ENCODE measurements at places on chromosomes 6 and 20. TPM values are rescaled to one million over a fixed set of nuclear protein-coding genes. Genes with fewer than 3 reads are reported as not detected.

PTCRA gene
- not detected for total RNA-seq

ITPR3 gene
- 16.0 TPM for total RNA-seq

C6orf58 gene
- total RNA-seq, result 0.82 TPM

RPS21 gene
- total RNA-seq, result 1,312 TPM

SMIM26 gene
- total RNA-seq, result 68.3 TPM

ETV7 gene
- total RNA-seq, result not detected

PDYN gene
- 0.63 TPM for total RNA-seq

ATXN1 gene
- 3.9 TPM for total RNA-seq

CARMIL1 gene
- 5.0 TPM for total RNA-seq

DTD1 gene
- total RNA-seq, result 73.4 TPM

SLC4A11 gene
- 0.55 TPM for total RNA-seq

NRSN1 gene
- total RNA-seq, result 0.54 TPM

MDFI gene
- 64.2 TPM for total RNA-seq

SLC22A16 gene
- total RNA-seq, result not detected

DNA sequence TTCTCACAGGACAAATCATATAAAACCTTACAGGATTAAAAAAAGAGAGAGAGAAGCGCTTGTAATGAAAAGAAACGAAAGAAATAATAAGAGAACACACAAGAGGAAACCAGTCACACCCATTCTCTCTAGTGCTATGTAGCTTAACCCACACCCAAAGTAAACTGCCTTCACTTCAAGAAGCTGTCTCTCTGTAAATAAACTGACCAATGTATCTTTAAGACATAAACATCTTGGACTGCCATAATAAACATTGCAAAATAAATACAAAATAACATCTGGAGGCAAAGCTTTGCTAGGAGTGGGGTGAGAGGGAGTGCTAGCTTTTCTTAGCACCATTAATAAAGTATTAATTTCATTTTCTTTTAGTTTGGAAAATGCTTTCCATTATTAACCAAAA is 61.6 kb upstream of the RNF146 start:
- no peak for DNase-seq
- H3K4me3 ChIP-seq, result no peak overlapping the region
- no peaks in the 10 kb centered on the region for H3K27me3 ChIP-seq
- H3K36me3 ChIP-seq, result no peaks in the 10 kb centered on the region

DNA sequence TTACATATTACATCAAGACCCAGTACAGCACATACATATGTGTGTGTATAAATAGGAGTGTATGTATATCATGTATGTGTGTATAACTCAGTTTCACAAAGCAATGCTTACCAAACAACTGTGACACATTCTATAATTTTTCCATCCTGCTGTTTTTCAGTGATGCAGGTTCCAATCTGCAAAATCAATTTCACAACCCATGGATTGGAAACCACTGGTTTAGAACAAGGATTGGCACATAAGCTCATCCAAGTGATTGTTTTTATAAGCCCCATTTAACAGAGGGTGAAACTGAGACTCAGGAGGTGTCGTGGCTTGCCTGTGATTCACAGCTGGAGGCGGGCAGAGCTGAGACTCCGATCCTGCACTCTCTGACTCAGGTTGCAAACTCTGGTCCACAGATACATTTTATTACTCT is 158.2 kb downstream of the ZMYND8 start:
- H3K4me3 ChIP-seq, result no peak overlapping the region
- H3K27me3 ChIP-seq, result no peaks in the 10 kb centered on the region
- DNase-seq, result no peak
- peaks cover 7% of the 10 kb centered on the region for H3K4me1 ChIP-seq
- H3K27ac ChIP-seq, result no peak overlapping the region

DNA sequence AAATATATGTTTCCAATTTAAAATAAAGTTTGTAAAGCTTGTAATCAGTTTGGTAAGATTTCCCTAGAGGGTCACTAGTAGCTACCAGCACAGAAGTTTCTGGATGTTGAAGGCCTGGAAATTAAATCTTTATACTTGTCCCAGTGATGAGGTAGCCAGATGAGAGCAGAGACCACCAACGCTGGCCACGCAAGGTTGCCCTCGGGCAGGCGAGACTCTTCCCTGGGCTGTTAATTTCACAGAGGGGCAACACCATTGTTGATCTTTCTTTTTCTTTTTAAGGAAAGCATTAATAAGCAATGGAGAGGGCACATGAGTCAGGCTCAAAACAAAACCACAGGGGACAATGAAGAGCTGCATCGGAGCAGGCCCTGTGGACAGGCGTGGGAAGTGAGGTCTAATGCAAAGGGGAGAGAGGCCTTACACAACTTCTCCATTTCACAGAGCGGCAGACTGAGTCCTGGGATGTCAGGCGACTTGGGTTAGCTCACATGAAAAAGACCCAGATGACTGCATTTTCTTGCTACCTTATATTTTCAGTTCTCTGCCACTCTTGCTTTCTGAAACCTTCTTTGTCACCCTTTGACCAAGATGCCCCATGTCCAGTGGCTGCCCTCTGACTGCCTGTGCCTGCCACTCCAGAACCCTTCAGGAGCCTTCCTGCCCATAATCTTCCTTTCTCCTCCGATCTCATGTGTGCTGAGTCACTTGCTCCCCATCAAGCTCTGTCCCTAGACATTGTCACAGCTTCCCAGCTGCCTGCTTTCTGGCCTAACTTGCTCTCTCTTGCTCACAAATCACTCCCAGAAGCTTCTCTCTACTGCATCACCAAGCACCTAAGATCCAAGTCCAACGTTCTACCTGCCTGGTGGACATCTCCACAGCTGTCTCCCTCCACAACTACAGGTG is 107.7 kb upstream of the CDYL start:
- H3K4me3 ChIP-seq, result no peak overlapping the region
- H3K27ac ChIP-seq, result peak overlapping the region; percentile 51
- no peaks in the 10 kb centered on the region for H3K36me3 ChIP-seq
- H3K4me1 ChIP-seq, result peaks cover 23% of the 10 kb centered on the region

GRCh38 chr6:78483553-78484197 is 383.7 kb upstream of the IRAK1BP1 start:
- no peak for DNase-seq
- no peak overlapping the region for H3K4me3 ChIP-seq
- no peaks in the 10 kb centered on the region for H3K36me3 ChIP-seq
- H3K27ac ChIP-seq, result no peak overlapping the region

GRCh38 chr20:15406072-15406471 is 1068.7 kb upstream of the FLRT3 start:
- no peaks in the 10 kb centered on the region for H3K36me3 ChIP-seq
- H3K4me1 ChIP-seq, result peaks cover 5% of the 10 kb centered on the region
- no peaks in the 10 kb centered on the region for H3K27me3 ChIP-seq
- DNase-seq, result no peak

GRCh38 chr6:29747688-29748250 is 24.5 kb downstream of the HLA-F start:
- H3K36me3 ChIP-seq, result no peaks in the 10 kb centered on the region
- no peak for DNase-seq
- H3K27me3 ChIP-seq, result peaks cover 76% of the 10 kb centered on the region
- H3K4me3 ChIP-seq, result peak overlapping the region; percentile 88

- no peaks in the 10 kb centered on the region for H3K4me1 ChIP-seq
- no peak overlapping the region for H3K27ac ChIP-seq
- H3K27me3 ChIP-seq, result no peaks in the 10 kb centered on the region
- no peaks in the 10 kb centered on the region for H3K36me3 ChIP-seq
Measured at GRCh38 chr6:84263557-84263956, 36.1 kb upstream of the CEP162 start.

- H3K27ac ChIP-seq, result no peak overlapping the region
- H3K27me3 ChIP-seq, result no peaks in the 10 kb centered on the region
Measured at GRCh38 chr6:162963861-162964260, 236.1 kb downstream of the PACRG start.

DNA sequence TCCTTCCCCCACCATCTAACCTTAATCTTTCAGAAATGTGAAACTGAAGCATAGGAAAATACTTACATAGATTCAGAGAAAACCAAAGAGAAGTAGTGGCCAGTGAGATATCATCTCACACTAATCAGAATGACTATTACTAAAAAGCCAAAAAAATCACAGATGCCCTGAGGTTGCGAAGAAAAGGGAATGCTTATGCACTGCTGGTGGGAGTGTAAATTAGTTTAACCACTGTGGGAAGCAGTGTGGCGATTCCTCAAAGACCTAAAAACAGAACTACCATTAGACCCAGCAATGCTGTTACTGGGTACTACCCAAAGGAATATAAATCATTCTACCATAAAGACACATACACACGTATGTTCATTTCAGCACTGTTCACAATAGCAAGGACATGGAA is 9.2 kb upstream of the PREX1 start:
- DNase-seq, result no peak
- H3K4me1 ChIP-seq, result peaks cover 22% of the 10 kb centered on the region
- no peaks in the 10 kb centered on the region for H3K36me3 ChIP-seq
- no peak overlapping the region for H3K4me3 ChIP-seq

DNA sequence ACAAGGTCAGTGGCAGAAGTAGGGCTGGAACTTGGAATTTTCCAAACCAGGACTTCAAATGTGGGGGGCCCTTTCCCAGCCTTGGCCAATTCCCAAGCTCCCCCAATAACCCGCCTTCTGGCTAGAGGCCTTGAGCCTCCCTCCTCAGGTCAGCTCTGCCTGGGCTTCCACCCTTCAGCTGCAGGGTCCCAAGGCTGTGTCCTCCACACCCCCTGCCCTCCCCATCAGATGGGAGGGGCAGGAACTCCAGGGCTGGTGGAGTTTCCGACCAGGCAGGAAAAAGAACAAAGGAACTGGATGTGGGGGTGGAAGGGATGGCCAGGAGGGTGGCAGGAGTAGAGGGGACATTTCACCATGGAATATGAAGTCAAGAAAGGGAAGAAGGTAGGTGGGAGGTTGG is at the start of gene CCM2L:
TSS of gene CCM2L (plus strand) at position 338 of the 400 bp plus-strand sequence. CDS start at position 355, 17 bp downstream.
- DNase-seq, result no peak
- H3K4me1 ChIP-seq, result peaks cover 10% of the 10 kb centered on the region
- peaks cover 32% of the 10 kb centered on the region for H3K27me3 ChIP-seq
- H3K27ac ChIP-seq, result no peak within 1 kb of the TSS
- no peak within 1 kb of the TSS for H3K4me3 ChIP-seq

- H3K4me3 ChIP-seq, result no peak overlapping the region
- DNase-seq, result no peak
- H3K36me3 ChIP-seq, result peaks cover 6% of the 10 kb centered on the region
- H3K27me3 ChIP-seq, result no peaks in the 10 kb centered on the region
- no peak overlapping the region for H3K27ac ChIP-seq
Measured at GRCh38 chr6:144728804-144729203, 443.7 kb downstream of the UTRN start.

DNA sequence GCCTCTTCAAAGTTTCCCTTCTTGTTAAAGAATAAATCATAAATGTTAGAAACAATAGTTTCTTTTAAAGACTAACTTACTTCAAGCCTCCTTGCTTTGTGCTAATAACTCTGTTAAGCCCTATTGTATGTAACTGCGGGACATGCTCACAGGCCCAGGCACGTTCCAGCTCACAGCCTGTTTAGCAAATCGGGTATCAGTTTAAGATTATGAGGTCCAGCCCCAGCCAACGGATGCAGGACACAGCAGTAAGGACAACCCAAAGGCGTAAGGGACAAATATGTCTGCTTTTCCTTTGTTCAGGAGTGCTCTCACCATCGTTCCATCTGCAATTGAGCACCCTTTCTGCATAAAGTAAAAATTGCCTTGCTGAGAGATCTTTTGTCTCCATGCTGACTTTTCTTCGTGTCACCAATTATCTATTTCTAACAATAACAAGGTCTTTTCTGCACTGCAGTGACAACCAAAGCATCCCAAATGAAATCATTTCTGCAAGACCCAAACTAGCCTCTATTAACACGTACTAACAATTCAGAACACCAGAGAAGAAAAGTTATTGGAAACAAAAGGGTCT is 1.4 kb downstream of the C6orf52 start:
- peak overlapping the region; percentile 98 for H3K4me3 ChIP-seq
- peaks cover 29% of the 10 kb centered on the region for H3K4me1 ChIP-seq
- peaks cover 3% of the 10 kb centered on the region for H3K36me3 ChIP-seq
- H3K27me3 ChIP-seq, result peaks cover 3% of the 10 kb centered on the region

GRCh38 chr20:63180569-63181185 is 35.3 kb downstream of the YTHDF1 start:
- peaks cover 28% of the 10 kb centered on the region for H3K4me1 ChIP-seq
- H3K4me3 ChIP-seq, result peak overlapping the region; percentile 84
- H3K27ac ChIP-seq, result no peak overlapping the region
- H3K27me3 ChIP-seq, result peaks cover 29% of the 10 kb centered on the region
- no peaks in the 10 kb centered on the region for H3K36me3 ChIP-seq

GRCh38 chr6:134854366-134854765 is 95.5 kb downstream of the ALDH8A1 start:
- no peaks in the 10 kb centered on the region for H3K36me3 ChIP-seq
- H3K27ac ChIP-seq, result no peak overlapping the region
- DNase-seq, result no peak
- no peaks in the 10 kb centered on the region for H3K27me3 ChIP-seq
- H3K4me3 ChIP-seq, result no peak overlapping the region

- no peak overlapping the region for H3K27ac ChIP-seq
- H3K4me3 ChIP-seq, result no peak overlapping the region
- H3K4me1 ChIP-seq, result peaks cover 15% of the 10 kb centered on the region
- no peak for DNase-seq
- H3K36me3 ChIP-seq, result no peaks in the 10 kb centered on the region
Measured at GRCh38 chr20:5155404-5155803, 28.6 kb downstream of the CDS2 start.

- peaks cover 3% of the 10 kb centered on the region for H3K36me3 ChIP-seq
- H3K4me3 ChIP-seq, result no peak overlapping the region
- DNase-seq, result no peak
- peak overlapping the region; percentile 19 for H3K27ac ChIP-seq
- H3K4me1 ChIP-seq, result no peaks in the 10 kb centered on the region
- H3K27me3 ChIP-seq, result no peaks in the 10 kb centered on the region
Measured at GRCh38 chr6:100731411-100731810, 149.7 kb downstream of the ASCC3 start.

GRCh38 chr20:35434085-35435005 is 3.7 kb downstream of the GDF5 start:
- no peaks in the 10 kb centered on the region for H3K27me3 ChIP-seq
- no peak overlapping the region for H3K27ac ChIP-seq
- H3K4me3 ChIP-seq, result no peak overlapping the region
- H3K4me1 ChIP-seq, result peaks cover 5% of the 10 kb centered on the region
- no peaks in the 10 kb centered on the region for H3K36me3 ChIP-seq

- no peaks in the 10 kb centered on the region for H3K27me3 ChIP-seq
- H3K36me3 ChIP-seq, result no peaks in the 10 kb centered on the region
- H3K27ac ChIP-seq, result no peak overlapping the region
- no peak for DNase-seq
- H3K4me3 ChIP-seq, result no peak overlapping the region
Measured at GRCh38 chr6:50589751-50590470, 123.4 kb upstream of the TFAP2D start.

GRCh38 chr6:93416571-93417420 is 2.6 kb downstream of the EPHA7 start:
- H3K27me3 ChIP-seq, result no peaks in the 10 kb centered on the region
- peak; percentile 48 for DNase-seq
- H3K27ac ChIP-seq, result peak overlapping the region; percentile 95

GRCh38 chr6:168950858-168951214 is 302.8 kb downstream of the THBS2 start:
- H3K36me3 ChIP-seq, result no peaks in the 10 kb centered on the region
- H3K27me3 ChIP-seq, result peaks cover 5% of the 10 kb centered on the region

- DNase-seq, result no peak
- H3K27me3 ChIP-seq, result no peaks in the 10 kb centered on the region
- peak overlapping the region; percentile 98 for H3K27ac ChIP-seq
- no peaks in the 10 kb centered on the region for H3K36me3 ChIP-seq
- peaks cover 42% of the 10 kb centered on the region for H3K4me1 ChIP-seq
Measured at GRCh38 chr6:53359843-53360092, 11.0 kb upstream of the ELOVL5 start.

GRCh38 chr20:44597516-44597915 is 15.1 kb downstream of the PKIG start:
- H3K4me3 ChIP-seq, result no peak overlapping the region
- no peaks in the 10 kb centered on the region for H3K27me3 ChIP-seq
- H3K27ac ChIP-seq, result no peak overlapping the region
- no peak for DNase-seq
